ENCODE measurements at places on chromosomes 4 and X. TPM values are rescaled to one million over a fixed set of nuclear protein-coding genes. Genes with fewer than 3 reads are reported as not detected.

The NAP1L2 gene
- 3.4 TPM for polyA plus RNA-seq

GRCh38 chrX:117854806-117855205, 261.8 kb downstream of the KLHL13 start:
- no peak for DNase-seq

DNA sequence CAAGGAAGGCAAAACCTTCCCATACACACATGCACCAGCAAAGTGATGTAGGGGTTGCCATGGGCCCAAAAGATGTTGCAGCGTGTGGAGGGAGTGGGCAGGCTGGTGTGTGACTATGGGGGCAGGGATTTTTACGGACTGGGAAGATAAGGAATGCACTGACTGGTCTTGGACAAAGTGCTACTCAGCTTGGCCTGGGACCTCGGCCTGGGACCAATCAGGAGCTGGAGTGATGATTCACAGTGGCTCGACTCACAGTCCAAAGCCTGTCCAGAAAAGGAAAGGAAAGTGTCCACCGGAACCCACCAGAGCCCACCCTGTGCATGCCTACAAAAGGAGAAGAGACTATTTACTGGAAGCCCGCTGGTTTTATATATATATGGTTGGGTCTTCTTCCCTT, 567.0 kb upstream of the GNPDA2 start:
- DNase-seq, result no peak

DNA sequence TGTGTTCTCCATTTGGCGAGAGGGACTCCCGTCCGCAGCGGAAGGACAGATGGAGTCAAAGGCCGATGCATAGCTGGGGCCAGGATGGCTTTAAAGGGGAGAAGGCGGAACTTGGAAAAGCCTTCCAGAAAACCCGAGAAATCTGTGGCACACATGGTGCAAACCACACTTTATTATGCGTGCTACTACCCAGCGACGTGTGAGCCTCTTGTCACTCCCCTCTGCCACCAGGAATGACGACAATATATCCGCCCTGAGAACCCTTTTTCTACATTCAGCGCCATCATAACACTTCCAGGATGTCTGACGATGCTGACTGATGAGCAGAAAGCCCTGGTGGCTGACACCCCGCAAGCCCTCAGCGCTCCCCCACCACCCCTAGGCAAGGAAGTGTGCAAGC, 689 bp upstream of the DCHS2 start:
- DNase-seq, result no peak

The AMTN gene
- not detected for polyA plus RNA-seq

- no peak for DNase-seq
Measured at GRCh38 chr4:71020611-71021010, 27.2 kb downstream of the DCK start.

GRCh38 chrX:15322072-15322471, 6.6 kb upstream of the ASB11 start:
- DNase-seq, result no peak

DNA sequence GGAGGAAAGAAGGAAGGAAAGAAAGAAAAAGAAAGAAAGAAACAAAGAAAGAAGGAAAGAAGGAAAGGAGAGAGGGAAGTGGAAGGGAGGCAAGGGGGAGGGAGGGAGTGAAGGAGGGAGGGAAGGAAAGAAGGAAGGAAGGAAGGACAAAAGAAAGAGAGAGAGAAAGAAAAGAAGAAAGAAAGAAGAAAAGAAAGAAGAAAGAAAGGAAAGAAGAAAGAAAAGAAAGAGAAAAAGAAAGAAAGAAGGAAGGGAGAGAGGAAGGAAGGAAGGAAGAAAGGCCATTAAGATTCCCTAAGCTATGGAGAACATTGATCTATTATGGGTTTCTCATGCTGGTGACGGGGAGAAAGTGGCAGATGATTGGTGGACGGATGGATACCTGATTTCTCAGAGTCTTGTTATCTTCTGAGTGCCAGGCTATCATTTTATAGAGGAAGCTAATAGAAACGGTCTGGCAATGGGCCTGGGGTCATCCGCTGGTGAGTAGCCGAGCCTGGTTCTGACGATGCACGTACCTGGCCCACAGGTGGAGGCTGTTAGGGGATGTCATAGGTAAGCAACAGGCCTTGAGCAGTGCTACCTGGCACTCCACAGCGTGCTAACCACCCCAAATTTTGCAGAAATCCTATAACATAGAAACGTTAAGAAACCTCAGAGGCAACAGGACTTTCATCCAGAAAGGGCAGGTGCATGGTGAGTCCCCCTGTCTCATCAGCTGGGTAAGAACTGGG, 142.9 kb downstream of the SHOX start:
- DNase-seq, result no peak

DNA sequence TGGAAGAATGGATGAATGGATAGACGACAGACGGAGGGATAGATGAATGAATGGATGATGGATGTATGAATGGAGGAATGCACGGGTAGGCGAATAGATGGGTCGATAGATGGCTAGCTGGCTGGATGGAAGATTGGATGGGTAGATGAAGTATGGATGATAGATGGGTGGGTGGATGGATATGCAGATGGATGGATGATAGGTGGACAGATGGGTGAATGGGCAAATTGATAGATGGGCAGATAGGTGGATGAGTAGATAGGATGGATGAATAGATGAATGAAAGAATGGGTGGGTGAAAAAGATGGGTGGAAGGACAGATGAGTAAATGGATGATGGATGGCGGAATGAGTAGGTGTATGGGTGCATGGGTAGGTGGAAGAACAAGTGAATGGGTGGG, 57.3 kb downstream of the EVC2 start:
- DNase-seq, result no peak

The PHOX2B gene
- polyA plus RNA-seq, result 0.10 TPM

The DGKK gene
- 11.3 TPM for polyA plus RNA-seq

The CTAG1B gene
- not detected for polyA plus RNA-seq

- no peak for DNase-seq
Measured at GRCh38 chr4:10085828-10086505, 30.6 kb downstream of the WDR1 start.

GRCh38 chr4:8202108-8203051, 3.3 kb downstream of the SH3TC1 start:
- DNase-seq, result no peak

The PLP1 gene
- 5.9 TPM for polyA plus RNA-seq

DNA sequence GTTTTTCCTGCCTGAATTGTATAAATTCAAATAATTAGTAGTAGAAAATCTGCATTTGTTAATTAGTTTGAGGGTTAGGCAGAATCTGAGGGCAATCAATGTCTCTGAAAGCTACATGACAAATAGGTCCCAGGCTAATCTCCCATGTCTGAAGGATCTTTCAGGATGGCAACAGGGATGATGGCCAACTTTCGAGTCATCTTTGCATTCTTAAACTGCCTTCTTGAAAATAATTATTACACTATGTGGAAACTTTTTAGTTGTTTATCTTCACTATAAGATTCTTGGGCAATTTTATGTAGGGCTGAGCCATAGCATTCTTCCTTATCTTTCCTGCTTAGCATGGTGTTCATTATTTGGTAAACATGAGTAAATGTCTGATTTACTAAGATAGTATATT, 490.3 kb upstream of the EPHA5 start:
- no peak for DNase-seq

DNA sequence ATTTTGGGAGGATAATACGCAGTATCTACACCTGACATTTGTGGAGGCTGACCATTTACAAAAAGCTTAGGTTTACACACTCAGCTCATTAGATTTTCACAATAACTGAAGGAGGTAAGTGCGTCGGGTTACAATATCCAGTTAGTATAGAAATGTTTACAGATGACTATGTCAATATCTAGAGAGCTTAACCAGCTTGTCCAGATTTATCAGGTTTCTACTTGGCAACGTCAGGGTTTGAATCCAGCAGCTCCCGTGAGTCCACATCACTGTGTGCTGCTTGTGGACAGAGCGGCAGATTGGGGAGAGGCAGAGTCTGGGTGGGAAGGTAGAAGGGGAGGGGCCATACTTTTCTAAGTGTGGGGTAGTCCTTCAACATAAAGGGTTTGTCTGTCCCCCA, 28.3 kb downstream of the ARHGAP10 start:
- DNase-seq, result no peak

Data from right renal cortex interstitium (tissue), 3 donors.